ENCODE measurements at places on chromosomes 4 and X.

DNA sequence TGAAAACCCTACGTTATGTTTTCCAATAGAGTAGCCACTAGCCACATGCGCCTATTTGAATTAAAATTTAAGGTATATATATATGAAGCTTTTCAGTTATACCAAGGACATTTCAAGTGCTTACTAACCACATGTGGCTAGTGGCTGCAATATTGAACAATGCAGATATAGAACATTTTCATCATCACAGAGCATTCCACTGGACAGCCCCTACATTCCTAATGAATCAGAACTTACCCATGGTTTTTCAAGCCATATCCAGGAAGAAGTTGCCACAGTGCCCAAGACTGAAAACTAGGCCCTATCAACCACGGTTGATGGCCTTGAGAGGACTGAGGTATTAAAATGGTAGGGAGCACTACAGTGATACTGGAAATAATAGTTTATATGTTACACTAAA, 29.7 kb downstream of the NEK1 start:
- no peak for ATAC-seq

- ATAC-seq, result no peak
These were observed 225.8 kb downstream of the FGF13 start for GRCh38 chrX:138485767-138486166.

DNA sequence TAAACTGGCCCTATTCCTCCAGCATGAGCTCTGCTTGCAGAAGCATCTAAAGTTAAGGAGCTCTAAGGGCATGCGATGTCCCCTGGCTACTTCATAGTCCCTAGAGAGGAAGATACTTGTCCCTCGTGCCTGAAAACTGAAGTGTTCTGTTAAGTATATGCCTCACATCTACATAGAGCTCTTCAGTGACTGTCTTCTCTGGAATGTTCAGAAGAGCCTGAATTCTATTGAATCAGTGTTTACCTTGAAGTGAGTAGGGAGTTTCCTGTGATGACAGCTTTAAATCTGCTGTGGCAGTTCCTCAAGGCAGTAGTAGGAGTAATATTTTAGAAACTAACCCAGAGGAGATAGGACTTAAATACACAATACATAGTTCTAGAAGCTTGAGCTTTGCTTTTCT, 111.2 kb downstream of the ZNF518B start:
- no peak for ATAC-seq

GRCh38 chr4:108355902-108356535, 187.3 kb upstream of the LEF1 start:
- ATAC-seq, result no peak

DNA sequence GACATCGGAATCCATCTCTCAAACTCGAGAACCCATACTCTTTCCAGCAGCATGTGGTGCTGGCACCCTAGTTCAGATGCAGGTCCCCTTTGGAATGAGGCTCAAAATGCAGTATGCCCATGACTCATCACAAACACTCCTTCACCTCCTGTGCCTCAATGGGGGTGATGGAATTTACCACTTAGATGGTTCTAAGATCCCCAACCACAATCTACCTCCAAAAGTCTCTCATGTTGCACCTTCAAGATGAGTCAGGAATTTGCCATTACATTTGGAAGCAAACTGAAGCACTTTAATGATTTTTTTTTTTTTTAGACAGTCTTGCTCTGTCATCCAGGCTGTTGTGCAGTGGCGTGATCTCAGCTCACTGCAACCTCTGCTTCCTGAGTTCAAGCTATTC, 8.5 kb upstream of the MID1 start:
- ATAC-seq, result no peak

DNA sequence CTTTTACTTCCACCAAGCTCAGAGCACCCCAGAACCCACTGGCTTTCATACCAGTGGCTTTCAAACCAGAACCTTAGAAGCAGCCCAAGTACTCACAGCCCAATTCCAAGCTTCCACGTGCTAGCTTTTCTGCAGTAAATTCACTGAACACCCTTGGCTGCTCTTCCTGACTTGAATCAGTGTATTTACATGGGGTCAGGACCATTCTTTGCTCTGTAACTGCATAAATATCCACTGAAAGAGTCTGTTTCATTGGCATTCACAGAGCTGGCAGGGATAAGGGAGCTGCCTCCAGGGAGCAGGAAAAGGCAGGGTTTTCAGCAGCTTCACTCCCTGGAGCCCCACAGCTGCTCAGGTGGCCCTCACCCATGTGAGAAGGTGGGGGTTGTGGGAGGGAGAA, 43.8 kb downstream of the RAI2 start:
- no peak for ATAC-seq

DNA sequence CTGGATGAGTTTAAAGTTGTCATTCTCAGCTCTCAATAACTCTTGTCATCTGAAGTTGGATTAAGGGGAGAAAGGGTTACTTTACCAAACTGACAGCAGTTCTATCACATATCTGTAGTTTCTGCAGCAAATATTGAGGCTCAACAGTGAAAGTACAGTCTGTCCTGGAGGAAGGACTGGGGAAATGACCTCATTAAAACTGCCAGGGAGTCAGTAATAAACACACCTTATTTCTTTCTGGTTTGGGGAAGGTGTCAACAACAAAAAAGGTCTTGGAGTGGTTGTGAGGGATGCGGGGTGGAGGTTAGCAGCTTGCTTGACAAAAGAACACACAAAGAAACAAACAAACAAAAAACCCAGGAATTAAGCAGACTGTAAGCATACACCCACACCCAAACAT, 1418.0 kb downstream of the STIM2 start:
- no peak for ATAC-seq

DNA sequence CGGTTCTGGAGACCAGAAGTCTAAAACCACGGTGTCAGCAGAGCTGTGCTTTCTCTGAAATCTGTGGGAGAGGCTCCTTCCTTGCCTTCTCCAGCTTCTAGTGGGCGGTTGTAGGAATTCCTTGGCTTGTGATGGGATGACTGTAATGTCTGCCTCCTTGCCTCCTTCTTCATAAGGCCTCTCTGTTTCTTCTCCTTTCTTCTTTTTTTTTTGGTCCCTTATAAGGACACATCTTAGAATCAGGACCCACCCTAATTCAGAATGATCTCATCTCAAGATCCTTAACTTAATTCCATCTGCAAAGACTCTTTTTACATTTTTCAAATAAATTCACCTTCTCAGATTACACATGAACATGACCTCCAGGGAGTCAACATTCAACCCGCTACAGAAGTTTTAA, 186.9 kb downstream of the STK32B start:
- ATAC-seq, result no peak

DNA sequence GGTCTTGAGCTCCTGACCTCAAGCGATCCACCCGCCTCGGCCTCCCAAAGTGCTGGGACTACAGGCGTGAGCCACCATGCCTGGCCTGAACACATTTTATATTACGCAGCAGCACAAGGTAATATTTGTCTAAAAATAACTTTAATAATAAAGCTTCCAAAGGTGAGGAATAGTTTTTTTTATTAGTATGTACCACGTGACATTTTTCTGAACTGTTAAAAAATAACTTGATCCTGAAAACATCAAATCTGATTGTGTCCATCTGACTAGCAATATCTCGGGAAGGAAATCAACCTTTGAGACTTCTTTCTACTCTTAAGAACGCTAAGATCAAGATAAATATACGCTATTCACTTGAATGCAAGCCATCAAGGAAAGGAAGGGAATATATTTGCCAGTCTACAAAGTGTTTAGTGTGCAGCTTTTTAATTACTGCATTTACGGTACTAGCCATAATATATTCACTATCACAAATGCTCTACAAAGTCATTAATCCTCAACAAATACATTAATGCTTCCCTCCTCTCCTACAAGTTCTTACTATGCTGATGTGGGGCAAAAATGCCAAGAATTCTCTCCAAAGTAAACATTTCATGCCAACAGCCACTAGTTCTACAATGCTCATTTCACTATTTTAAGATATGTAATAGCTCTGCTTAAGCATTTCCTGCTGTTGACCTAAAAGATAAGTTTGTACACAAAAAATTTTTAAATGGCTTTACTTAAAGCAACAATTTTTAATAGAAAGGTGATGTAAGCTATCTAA, 143.6 kb downstream of the APBB2 start:
- ATAC-seq, result no peak

DNA sequence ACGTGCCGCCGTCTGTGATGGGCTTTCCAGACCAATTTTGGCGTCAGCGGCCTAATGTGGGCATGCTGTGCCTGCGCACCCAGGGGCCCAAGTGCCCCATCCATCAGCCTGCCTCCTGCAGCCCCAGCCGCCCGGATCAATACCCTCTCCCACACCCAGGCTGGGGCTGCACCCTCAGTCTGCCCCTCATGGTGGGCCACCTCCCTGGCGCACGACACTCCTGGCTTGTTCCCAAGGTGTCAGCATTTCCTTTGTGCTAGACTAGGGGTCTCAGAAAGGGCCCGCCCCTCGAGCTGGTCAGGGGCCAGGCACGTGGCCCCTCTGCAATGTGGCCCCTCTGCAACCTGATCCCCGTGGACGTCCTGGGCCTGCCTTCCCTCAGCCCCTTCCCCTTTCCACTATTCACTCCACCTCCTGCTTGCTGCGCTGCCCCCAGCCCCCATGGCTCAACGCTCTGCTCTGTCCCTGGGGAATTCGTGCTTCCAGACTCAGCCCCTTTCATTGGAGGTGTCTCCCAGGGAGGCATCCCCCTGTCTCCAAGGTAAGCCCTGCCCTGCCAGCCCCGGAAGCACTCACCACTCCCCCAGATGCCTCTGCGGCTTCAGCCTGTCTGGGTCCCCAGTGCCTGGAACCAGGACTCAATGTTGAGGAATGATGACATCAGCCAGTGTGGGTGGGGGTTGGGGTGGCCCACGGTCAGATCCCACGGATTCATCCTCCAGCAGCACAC, 130.8 kb downstream of the HMX1 start:
- no peak for ATAC-seq

DNA sequence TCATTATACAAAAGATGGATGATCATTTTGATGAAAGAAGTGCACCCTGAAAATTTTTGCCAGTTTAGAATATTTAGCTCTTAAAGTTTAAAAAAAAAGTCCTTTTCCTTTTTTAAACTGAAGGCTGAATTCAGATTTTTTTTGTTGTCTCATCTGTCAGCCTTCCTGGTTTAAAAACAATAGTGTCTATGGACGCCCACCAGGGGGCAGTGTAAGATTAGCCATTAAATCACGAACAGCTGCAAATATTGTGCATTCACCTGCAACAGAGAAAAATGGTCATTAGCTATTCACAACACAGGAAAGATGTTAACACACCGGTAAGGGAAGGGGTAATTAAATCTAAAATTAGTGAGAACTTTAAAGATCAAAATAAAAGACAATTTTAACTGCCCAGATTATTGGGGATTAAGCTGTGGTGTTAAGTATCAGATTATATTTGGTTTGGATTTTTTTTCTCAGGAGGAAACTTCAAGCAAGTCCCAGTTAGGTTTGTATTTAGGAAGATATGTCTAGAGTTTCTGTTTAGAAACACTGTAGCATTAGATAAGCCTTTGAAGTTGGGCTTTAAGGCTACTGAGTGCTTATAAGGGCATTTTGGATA, 4.4 kb upstream of the CXorf38 start:
- ATAC-seq, result no peak

- no peak for ATAC-seq
These were observed 190.4 kb upstream of the TLL1 start for GRCh38 chr4:165682611-165683010.

GRCh38 chr4:182126603-182127002, 116.6 kb upstream of the TENM3 start:
- no peak for ATAC-seq

DNA sequence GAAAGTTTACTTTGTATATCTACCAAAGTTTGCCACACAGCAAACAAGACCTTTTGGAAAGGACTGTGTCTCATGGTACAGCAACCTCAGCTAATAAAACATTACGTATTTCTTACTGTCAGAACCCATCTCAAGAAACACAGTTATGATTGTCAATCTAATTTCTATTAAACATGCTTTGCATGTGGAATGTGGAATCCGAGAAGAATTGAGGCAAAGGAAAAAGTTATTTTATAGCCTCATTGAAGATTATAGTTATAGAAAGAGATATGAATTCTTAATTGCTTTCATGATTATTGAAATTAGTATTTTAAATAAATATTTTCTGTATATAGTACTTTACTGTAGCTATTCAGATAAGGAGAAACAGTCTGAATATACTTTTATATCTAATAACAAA, 5.4 kb downstream of the PCDH7 start:
- no peak for ATAC-seq

- ATAC-seq, result no peak
These were observed 43.4 kb upstream of the OGT start for GRCh38 chrX:71489540-71489939.

DNA sequence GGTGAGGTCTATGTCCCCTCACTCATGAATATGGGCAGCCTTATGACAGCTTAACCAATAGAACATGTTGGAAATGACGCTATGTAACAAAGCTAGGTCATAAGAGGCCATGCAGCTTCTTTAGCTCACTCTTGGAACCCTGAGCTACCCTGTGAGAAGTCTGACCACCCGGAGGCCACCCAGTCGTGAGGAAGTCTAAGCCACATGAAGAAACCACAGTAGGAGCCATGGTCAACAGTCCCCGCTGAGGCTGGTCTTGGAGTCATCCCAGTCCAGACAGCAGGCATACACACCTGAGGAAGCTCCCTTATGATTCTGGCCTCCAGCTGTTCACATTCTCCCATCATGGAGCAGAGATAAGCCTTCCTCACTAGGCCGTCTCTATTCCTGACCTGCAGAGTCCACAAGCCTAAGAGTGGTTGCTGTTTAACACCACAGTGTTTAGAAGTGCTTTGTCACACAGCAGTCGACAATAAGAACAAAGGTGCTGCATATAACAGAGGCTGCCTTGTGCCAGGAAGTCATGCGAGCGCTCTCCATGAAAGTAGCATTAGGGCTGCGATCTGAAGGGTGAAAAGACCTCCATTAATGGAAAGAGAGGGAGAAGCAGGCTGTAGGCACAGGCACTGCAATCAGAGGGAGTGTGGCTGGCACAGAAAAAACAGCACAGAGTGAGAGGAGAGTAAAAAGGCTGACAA, 38.2 kb downstream of the TSPAN5 start:
- no peak for ATAC-seq

DNA sequence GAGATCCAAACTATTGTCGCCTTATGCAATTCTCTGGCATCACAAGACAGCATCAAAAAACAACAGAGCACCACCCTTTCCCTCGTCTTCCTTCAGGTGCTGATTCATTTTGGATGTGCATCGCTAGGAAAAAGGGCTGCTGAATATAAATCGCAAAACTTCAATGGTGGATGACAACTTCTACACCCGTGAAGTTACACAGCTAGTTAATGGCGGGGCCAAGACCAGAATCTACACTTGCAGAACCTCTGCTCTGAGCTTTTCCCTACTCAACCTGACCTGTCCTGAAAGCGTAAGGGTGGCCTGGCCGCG, 674 bp downstream of the GNPDA2 start:
- ATAC-seq, result no peak
